ENCODE measurements at places on chromosomes 12 and 14.

DNA sequence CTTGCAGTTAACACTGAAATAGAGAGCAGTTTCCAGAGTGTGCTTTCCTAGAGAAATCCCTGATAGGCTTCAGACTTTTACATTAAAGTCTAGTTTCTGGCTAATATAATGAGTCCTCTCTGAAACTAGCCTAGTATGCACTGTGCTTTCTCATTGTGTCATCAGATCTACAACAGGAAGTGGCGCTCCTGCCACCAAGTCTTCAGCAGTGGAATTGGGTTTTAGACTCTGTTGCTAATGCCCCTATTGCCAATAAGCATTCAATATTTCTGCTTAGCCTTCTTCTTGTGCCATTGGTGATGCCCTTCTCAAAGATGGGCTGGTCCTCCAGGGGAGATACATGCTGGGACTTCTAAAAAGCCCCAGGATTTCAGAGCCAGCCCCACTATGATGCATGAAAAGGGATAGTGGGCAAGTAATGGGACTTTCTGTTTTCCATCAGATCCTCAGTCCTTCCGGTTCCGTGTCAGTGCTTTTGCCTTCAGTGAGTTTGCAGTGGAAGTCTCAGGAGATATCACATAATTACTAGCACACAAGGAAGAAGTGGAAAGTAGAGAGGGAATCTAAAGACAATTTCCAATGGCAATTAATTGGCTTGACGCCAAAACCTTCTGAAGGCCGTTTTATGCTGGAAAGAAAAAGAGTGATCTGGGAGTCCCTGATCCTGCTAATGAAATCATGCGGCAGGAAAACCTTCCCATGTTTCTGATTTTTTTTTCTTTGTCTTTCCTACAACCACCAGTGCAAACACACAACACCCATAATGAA is 50.0 kb downstream of the SSPN start:
- no peak for DNase-seq

DNA sequence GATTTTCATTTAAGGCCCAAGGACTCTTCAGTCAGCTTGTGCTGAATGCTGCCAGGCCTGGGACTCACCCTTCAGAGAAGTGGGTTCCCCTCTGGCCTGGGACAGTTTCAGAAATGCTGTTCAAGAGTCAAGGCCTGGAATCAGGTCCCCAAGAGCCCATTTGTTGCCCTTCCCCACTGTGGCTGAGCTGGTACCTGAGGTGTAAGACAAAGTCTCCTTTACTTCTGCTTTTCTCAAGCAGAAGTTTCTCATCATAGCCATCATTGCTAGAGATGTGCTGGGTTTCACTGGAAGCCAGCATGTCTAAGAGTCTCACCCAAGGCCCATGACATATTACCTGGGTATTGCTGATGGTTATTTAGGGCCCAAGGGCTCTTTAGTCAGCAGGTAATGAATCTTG is 8.9 kb downstream of the FANCM start:
- DNase-seq = no peak

DNA sequence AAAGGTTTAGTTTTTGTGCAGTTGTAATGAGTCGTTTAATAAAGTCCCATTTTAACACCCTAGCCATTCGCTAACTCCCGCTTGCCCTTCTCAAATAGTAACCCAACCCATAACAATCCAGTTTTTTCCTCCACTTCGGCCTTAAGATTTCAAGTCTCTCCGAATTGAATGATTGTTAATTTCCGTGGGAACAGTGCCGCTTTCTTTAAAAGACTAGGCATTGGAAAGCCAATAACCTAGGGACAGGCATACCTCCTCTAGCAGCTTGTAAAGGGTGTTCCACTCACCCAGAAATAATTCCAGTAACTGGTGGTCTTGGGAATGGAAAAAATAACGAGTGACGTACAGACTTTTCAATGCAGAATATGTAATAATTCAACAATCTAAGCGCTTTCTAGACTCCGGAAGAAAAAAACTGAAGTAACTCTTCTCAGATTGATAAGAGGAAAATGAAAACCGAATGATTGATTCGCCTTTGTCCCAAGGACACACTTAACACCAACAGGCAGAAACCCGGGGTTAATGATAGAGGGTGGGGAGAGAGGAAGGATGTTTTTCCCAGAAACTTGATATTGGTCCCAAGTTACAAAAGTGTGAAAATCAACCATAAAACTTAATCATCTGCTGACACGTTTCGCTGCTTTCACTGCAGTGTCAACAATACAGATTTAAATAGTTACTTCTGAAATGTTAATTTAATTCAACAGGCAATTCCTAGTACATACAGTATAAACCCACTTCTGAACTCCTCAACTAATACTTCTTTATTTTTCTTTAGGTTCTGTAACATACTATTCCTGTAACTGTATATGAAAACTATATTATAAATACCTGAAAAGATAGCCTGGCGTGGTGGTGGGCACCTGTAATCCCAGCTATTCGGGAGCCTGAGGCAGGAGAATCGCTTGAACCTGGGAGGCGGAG is 1.0 kb upstream of the SINHCAF start:
- DNase-seq = no peak

DNA sequence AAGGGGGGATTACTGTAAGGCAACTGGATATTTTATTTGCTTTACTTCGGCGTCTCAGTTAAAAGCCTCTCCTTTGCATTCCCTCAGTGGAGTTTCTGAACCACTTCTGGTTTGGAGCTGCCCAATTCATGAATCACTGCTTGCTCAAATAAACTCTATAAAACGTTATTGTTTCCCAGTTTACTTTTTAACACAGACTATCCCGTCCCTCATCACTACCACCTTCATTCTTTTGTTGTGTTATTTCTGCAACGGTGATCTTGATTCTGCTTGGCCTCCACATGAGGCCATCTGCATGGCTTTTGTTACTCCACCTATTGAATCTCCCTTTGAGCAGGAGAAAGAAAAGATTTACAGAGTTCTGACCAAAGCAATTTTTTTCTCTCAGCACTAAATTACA is 104.0 kb upstream of the PLEKHA5 start:
- no peak for DNase-seq

- DNase-seq = no peak
These were observed 109.5 kb downstream of the LGMN start for GRCh38 chr14:92638904-92639303.

DNA sequence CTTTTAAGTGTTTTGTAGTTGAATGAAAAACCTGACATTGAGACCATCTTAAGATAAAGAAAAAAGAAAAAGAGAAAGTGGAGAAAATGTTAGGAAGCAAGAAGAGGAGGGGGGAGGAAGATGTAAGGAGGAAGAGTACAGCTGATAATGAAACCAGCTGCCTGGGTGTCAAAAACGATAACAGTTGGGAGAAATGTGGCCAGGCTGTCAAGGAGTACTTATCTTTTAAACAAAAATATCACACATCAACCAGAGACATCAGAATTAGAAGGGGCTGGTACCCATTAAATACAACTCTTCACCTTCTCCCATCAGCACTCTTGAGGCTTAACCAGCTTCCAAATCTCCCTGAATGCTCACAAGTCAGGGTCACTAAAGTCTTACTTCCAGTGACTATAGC is 4.5 kb downstream of the SLC11A2 start:
- no peak for DNase-seq

DNA sequence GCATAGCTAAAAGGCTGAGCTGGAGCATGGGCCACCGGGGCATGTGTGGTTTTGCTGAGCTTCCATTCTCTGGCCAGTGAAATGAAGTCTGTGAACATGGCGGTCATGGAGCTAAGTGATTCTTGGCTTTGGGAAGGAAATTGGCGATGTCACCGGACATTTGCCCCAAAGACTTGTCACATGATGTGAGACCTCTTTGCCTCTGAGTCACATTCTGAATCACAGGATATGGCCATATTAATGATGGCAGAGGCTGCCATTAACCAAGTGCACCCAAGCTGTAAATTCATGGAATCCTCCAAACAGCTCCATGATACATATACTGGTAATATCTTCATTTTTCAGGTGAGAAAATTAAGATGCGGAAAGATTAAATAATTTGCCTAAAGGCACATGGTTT is 27.4 kb upstream of the BATF start:
- no peak for DNase-seq

GRCh38 chr12:70609203-70609602 is 28.0 kb downstream of the PTPRB start:
- no peak for DNase-seq

GRCh38 chr12:113242026-113242418 is 20.8 kb downstream of the TPCN1 start:
- peak; percentile 37 for DNase-seq

DNA sequence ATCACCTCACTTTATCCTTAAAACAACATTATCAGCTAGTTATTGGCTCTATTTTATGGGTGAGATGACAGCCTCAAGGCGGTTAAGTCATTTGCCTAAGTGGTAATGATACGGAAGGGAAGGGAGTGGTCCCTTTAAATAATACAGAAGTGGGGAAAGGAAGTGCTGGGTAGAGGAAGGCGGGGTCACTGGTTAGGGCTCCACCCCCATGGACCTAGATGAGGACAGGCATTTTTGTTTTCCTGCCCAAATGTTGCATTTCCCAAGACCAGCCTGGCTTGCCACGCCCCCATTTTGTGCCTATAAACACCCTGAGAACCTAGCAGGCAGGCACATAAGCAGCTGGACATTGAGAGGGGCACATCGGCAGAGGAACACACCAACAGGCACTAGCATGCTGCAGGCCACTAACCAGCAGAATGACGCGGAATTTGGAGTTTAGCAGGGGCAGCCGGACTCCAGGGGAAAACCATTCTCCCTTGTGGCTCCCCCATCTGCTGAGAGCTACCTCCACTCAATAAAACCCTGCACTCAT is 100.9 kb downstream of the EPS8 start:
- no peak for DNase-seq

DNA sequence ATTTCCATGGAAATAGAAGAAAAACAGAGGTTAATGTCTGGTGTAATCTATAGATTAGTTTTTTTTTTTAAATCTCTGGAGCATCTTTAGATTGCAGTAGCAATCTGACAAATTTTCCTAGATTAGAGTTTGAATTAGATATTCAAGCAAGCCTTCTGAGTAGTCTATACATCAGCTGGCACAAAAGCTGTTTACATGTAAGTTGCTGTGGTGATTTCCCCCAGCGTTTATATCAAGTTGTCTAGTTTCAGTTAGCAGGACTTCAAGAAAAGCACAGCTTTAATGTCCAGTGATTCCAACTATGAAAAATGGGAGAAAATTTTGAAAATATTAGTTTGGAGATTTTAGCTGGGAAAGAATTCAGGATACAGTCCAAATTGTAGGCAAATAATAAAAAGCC is 605.0 kb upstream of the USP15 start:
- DNase-seq = no peak

DNA sequence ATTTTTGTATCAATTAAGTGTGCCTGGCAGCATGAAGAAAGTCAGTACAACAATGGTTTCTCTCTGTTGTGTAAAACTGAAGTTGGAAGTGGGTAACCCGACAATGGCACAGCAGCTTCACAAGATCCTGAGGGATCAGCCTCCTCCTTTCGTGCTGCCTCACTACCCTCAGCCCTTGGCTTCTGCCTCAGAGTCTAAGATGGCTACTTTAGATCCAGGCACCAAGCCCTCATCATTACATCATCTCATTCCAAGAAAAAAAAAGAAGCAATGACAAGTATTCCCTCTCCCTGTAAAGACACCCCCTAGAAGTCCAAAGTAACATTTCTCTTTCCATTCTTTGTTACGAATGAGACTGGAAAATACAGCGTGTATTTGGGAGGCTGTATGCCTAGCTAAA is 92.6 kb downstream of the DNAI7 start:
- DNase-seq = no peak

GRCh38 chr12:31773223-31773750 is 44.5 kb upstream of the AMN1 start:
- DNase-seq = no peak

GRCh38 chr14:85824526-85824925 is 294.6 kb downstream of the FLRT2 start:
- DNase-seq = no peak

- DNase-seq = no peak
These were observed 191.4 kb downstream of the TTC7B start for GRCh38 chr14:90624732-90625400.

DNA sequence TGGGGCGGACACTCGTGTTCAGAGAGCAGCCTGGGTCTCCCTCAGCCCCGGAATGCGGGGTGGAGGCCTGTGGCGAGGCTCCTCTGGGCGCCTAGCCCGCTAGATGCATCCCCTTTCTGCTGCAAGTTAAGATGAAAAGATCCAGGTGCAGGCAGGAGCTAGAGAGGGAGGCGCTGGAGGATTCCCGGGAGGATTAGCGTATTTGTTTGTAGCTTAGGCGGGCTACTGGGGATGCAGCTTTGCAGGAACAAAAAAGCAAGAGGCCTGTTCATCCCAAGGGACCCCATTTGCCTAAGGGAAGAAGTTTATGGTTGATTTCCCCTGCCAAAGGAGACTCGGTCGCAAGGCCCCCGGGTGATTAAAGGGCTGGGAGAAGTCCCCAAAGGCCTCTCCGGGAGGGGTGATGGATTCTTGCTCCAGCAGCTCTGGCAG is 824 bp downstream of the CCDC177 start:
- peak; percentile 57 for DNase-seq

DNA sequence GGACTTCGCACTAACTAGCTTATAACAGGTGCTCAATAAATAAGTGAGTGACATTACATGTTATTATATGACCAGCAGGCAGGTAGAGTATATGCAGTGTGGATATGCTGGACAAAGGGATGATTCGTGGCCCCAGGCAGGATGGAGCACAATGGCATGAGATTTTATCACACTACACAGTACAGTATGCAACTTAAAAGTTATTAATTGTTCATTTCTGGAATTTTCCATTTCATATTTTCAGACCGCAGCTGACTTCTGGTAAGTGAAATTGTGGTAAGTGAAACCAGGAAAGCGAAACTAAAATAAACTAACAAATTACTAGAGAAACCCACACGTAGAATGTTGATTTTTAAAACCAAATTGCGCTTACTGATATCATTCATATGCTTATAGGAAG is 3.3 kb downstream of the PARP11 start:
- no peak for DNase-seq

DNA sequence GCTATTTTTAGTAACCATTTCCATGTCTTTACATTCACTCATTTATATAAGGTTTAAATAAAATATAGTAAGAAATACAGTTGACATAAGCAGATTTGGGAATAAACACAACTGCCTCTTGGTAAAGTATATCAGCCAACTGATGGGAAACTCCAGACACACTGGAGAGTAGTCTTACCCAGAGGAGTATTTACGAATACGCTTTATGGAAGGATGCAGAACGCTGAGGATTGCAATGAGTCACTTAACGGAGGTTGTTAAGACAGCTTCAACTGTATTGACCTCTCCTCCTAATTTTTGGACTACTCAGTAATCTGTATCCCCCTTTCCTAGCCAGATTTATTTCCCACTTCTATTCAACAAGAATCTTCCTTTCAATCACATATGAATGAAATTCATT is 6.0 kb downstream of the C2CD5 start:
- no peak for DNase-seq

DNA sequence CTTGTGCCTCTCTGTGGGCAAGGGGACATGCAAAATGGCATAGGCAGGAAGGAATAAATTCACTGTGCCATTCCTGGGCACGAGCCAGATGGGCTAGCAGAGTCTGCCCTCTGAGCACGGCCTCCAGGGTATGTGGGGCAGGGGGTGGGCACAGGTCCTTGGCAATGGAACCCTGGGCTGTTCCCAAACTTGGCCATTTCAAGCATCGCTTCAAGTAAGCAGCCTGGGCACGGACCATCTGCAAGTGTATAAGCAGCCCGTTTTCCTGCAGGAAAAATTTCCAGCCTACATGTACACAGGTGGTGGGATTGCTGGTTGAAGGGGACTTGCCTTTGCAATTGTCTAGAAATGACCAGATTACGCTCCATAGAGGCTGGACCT is 40.3 kb downstream of the CCDC85C start:
- no peak for DNase-seq
